Skeletal muscle cell (primary cell): ENCODE measurements at places on chromosomes 2 and 18.

GRCh38 chr2:207734264-207734635, 22.8 kb downstream of the CCNYL1 start:
- DNase-seq, result peak; percentile 24

GRCh38 chr2:27255660-27256059, 7.2 kb downstream of the SLC30A3 start:
- DNase-seq, result no peak

- no peak for DNase-seq
Observed at GRCh38 chr2:41197781-41198180, 745.9 kb upstream of the SLC8A1 start.

GRCh38 chr2:64273524-64274398, 129.5 kb upstream of the PELI1 start:
- DNase-seq, result peak; percentile 88

GRCh38 chr2:25190536-25190935, 22.2 kb upstream of the POMC start:
- DNase-seq, result no peak

GRCh38 chr2:118016911-118017310, 3.0 kb upstream of the CCDC93 start:
- DNase-seq, result no peak

- no peak for DNase-seq
Observed at GRCh38 chr2:221817052-221817451, 244.9 kb upstream of the EPHA4 start.

DNA sequence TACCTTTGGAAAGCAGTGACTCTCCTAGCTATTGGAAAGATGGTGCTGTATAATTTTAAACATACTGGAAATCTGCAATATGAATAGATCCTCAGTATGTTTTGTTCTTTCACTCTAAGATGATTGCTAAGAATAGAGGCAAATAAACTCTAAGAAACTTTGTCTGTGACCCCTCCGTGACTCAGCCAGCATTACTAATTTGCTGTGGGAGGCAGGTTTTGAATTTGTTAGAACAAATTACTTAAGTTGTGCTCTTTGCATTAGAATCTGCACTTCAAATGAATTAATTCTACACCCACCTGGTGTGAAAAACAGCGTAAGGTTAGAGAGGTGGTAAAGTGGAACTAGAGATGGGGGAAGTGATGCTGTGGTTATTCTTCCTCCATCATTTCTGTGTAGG, 142.2 kb downstream of the RAPGEF4 start:
- peak; percentile 9 for DNase-seq

DNA sequence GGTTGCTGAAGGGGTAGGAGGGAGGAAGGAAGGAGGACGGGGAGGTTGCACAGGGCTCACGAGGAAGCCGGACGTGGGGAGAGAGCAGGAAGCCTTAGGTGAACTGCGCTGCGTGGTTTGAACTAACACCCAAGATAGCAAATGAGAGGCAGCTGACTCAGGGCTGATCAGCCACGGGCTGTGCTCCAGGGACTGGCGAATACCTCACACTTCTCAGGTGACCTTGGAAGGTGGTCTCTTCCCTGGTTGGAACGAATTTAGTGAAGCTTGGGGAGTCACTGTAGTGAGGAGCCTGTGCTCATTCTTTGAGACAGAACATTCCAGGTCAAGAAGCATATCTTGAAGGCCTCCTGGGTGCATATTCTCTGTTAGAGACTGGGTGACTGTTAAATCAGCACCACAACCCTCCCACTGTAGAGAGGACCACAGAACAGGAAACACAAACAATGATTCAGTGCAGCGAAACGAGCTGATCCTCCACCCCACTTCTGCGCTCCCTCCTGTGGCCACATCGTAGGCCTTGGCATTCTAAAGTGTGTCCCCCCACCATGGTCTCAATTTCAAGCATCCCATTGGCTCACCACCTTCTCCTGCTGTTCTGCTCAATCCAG, 33.8 kb downstream of the TOGARAM2 start:
- DNase-seq, result peak; percentile 52

DNA sequence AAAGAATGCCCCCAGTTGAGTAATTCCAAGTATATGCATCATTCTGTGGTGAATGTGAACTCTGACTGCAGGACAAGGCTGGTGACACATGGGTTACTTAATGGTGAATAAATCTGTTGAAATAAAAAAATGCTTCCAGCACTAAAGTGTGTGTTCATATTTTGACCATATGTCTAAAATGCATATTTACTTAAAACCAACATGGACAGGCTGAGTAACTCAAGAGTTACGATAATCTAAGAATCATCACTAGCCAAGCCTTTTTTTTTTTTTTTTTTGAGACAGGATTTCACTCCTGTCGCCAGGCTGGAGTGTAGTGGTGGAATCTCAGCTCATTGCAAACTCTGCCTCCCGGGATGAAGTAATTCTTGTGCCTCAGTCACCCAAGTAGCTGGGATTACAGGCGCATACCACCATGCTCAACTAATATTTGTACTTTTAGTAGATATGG, 47.1 kb upstream of the CCBE1 start:
- DNase-seq, result peak; percentile 92

DNA sequence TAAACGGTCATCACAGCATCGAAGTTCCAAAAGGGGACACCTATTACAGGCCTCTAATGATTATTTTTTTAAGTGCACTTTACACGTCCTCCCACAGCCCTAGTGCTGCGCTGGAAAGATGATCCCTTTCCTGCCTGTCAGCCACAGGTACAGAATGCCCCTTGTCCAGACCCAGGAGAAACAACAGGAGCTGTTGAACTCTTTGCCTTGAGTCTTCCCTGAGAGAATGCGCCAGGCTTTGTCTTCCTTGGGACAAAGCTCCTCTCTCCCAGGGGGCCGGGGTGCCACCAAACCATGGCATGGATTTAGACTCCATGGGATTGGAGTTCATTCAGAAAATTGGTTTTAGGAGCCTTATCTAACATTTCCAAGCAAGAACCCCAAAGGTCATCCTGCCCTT, 319.0 kb upstream of the SOX11 start:
- DNase-seq, result no peak

DNA sequence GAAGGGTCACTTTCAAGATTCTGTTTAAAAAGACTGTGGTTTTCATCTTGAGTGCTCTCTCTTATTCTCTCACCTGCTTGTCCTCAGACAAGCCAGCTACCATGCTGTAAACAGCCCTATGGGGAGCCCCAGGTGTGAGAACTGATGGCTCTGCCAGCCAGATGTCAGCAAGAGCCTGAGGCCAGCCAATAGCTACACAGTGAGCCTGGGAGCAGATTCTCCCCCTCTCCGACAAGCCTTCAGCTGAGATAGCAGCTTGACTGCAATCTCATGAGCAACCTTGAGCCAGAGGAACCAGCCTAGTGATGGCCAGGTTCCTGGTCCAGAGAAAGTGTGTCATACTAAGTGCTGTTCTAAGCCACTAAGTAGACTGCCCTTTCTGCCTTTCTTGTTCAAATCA, 272.1 kb downstream of the NAPG start:
- no peak for DNase-seq

- no peak for DNase-seq
Observed at GRCh38 chr2:153106802-153107477, 371.6 kb downstream of the RPRM start.

GRCh38 chr2:136490100-136490499, 275.2 kb upstream of the THSD7B start:
- no peak for DNase-seq

DNA sequence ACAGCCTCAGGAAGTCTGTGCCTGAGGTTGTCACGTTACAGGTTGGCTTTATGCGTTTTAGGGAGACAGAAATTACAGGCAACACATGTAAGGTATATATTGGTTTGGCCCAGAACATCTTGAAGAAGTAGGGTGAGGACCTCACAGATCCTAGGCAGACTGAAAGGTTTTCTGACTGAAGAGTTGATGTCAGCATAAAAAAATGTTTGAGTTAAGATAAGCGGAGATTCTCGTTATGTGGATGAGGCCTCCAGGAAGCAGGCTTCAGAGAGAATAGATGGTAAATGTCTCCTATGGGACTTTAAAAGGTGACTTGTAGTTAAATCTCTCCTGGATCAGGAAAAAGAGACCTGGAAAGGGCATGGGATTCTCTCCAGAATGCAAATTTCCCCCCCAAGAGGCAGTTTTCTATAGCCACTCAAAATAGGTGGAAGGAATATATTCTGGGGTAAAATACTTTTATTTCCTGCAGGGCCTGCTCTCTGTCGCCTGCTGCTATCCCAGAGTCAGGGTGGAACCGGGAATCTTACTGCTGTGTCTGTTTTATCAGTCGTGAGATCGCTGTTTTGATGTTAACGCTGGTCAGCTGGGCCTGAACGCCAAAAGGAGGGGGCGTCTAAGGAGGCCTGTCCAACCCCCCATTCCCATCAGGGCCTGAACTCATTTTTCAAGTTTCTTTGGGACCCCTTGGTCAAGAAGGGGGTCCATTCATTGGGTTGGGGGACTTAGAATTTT, 171.1 kb downstream of the HDAC4 start:
- no peak for DNase-seq

GRCh38 chr2:45973426-45973825, 322.0 kb downstream of the PRKCE start:
- no peak for DNase-seq

DNA sequence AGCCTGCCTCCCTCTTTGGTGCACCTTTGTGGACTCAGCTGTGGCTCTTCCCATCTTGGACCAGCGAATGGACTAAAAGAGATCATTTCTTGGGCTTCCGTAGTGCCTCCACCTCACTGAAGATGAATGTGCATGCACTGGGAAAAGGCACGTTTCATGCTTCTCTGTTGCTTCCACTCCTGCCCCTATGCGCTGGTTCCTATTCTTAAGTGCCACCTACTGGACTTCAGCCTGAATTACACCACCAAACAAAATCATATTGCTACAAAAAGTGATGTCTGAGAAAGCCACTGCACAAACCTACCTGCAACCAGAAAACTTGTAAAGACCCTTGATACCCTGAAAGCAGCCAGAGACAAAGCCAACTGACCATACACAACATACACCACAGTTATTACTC, 695.6 kb downstream of the TSN start:
- DNase-seq, result peak; percentile 3

- no peak for DNase-seq
Observed at GRCh38 chr2:214839464-214839863, 30.0 kb upstream of the BARD1 start.

GRCh38 chr2:88396209-88396608, 56.3 kb downstream of the FOXI3 start:
- no peak for DNase-seq

- no peak for DNase-seq
Observed at GRCh38 chr2:38032946-38033345, 43.0 kb downstream of the CYP1B1 start.

- no peak for DNase-seq
Observed at GRCh38 chr18:75156831-75157230, 52.1 kb downstream of the PTGR3 start.

DNA sequence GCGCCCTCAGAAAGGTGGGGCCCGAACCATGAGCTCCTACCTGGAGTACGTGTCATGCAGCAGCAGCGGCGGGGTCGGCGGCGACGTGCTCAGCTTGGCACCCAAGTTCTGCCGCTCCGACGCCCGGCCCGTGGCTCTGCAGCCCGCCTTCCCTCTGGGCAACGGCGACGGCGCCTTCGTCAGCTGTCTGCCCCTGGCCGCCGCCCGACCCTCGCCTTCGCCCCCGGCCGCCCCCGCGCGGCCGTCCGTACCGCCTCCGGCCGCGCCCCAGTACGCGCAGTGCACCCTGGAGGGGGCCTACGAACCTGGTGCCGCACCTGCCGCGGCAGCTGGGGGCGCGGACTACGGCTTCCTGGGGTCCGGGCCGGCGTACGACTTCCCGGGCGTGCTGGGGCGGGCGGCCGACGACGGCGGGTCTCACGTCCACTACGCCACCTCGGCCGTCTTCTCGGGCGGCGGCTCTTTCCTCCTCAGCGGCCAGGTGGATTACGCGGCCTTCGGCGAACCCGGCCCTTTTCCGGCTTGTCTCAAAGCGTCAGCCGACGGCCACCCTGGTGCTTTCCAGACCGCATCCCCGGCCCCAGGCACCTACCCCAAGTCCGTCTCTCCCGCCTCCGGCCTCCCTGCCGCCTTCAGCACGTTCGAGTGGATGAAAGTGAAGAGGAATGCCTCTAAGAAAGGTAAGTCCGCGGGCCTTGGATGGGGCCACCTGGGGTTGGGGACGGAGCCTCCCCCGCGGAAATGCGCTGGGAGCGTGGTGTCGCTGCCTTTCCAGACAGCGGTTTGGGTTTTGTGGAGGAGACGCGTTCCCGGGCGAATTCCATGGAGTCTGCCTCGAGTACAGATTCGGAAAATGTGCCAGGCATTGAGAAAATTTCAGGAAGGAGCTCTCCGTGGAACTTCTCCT, 559 bp downstream of the HOXD1 start:
- DNase-seq, result no peak

DNA sequence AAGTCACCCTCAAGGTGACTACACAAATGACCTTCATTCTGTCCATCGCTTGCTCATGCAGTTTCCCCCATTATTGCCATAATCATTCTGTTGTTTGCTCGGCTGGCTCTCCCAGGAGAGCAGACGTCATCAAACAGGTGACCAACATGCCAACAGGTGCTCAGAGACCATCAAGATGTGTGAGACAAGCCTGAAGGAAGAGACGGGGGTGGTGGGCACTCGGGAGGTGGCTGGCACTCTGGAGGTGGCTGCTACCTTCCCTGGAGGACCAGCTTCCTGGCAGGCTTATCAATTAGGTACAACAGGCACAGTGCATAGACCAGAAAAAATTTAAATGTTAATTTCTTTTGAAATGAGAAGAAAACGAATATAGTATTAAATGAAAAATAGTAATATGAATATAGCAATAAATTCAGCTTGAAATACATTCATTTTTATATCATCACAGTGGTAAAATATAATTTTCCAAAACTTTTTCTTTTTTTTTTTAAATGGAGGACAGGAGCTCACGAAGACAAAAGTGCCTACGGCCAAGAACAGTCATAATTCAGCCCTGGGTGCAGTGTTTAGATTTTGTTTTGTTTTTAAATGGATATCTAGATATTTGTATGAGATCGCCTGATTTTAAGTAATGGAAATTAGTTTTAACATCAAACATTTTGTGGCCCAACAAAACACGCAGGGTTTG, 16.9 kb upstream of the HAAO start:
- no peak for DNase-seq

DNA sequence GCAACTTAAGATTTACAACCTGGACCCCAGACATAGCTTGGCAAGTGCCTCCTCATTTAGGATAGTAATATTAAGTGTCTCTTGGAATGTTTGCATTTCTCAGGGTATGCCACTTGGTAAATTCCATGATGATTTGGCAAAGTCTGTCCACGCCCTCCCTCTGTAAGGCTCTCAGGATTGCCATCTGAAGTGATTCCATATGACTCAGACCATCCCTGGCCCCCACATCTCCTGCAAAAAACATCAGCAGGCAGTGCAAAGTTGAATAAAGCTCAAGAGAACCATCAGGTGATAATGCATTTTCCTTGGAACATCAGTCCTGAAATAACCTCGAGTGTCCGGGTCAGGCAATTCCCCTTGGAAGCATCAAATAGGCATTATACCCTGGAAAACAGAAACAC, 27.1 kb upstream of the PIEZO2 start:
- DNase-seq, result peak; percentile 18

GRCh38 chr2:182818501-182818900, 47.9 kb downstream of the FRZB start:
- DNase-seq, result no peak

DNA sequence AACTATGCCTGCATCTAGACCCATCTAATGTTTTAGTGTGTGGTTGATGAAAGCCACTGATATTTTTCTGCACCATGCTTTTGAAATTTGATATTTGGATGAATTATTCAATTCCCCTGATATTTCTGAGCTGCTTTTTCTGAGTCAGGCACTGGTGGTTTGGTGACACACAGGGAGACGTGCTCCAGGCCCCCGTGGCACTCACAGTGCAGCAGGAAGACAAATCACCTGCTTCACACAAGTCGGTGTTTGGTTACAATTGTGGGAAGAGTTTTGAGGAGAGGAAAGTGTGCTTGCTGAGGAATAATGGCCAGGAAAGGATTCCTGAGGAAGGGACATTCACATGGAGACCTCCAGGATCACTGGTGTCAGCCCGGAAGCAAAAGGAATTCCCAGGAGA, 179.7 kb downstream of the ACKR3 start:
- DNase-seq, result peak; percentile 62
